Stimulated activated CD4-positive, alpha-beta T cell treated with anti-CD3 and anti-CD28 coated beads, Interleukin-1b, Interleukin-23, amount 100 ng/mL, for 24 hours (primary cell): ENCODE measurements at places on chromosomes 16 and 17.

DNA sequence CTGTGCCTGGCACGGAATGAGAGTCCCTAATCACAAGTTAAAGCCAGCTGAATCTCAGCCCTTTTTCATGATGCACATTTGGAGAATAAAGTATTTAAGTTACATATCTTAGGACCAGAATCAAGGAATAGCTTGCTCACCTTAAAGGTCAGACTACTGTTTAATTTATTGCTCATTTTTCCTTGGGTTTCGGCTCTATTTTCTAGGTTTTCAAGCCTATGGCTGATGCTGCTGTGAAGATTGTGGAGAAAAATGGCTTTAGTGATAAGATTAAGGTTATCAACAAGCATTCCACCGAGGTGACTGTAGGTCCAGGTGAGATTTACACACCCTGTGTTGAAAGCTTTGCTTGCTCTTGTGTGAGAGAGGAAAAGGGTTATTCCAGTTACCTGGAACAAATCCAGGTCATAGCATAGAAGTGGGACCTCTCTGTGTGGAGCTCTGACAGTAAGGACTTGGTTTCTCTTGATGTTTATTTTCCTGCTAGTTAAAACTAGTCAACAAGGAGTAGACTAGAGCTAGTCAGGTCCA lies 18.1 kb downstream of the PRMT7 start:
- DNase-seq = no peak

- DNase-seq = no peak
Measured at GRCh38 chr17:47864791-47865216, 13.8 kb upstream of the SP6 start.

DNA sequence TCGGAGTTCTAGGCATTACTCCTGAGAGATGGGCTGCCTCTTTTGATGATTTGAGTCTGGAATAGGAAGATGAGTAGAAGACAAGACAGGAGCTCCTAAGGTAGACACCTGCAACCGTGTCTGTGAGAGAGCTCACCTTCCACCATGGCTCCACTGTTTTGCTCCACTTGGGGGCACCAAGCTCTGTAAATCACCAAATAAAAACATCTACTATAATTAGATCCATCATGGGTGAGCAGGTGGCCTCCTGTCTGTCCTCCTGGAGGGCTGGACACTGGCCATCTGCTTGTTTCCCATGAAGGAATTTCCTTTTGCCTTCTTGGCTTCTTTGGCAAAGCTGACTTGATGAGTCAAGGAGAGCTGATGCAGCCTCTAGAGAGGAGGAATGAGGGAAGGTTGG lies 179.0 kb downstream of the HAPSTR1 start:
- no peak for DNase-seq

DNA sequence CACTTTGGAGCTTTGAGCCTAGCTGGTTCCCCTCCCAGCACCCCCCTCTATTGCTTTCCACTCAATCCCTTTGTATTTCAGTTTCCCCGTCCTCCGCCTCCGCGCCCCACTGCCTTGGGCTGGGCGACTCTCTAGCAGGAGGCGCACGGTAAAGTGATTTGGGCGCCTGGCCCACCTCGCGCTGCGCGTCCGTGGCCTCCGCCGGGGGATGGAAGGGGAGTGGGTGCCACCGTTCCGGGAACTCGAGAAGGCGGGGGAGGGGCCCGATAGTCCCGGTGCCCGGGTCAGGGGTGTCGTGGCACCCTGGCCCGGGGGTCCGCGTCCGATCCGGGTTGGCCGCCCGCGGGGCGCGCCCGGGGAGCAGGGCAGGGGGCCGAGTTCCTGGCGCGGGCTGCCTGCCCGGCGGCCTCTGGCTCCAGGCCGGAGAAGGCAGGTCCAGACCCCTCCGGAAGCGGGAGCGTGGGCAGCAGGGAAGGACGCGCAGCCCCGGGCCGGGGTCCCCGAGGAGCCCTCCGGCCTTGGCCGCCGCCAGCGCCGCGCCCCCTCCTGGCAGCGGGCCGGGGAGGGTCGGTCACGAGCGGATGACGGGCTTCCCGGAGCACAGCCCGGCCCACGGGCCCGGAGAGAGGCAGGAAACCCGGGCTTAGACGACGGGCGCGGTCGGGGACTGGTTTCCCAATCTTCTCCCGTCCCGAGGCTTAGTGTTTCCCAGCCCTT lies 15.8 kb downstream of the MEOX1 start:
- no peak for DNase-seq

DNA sequence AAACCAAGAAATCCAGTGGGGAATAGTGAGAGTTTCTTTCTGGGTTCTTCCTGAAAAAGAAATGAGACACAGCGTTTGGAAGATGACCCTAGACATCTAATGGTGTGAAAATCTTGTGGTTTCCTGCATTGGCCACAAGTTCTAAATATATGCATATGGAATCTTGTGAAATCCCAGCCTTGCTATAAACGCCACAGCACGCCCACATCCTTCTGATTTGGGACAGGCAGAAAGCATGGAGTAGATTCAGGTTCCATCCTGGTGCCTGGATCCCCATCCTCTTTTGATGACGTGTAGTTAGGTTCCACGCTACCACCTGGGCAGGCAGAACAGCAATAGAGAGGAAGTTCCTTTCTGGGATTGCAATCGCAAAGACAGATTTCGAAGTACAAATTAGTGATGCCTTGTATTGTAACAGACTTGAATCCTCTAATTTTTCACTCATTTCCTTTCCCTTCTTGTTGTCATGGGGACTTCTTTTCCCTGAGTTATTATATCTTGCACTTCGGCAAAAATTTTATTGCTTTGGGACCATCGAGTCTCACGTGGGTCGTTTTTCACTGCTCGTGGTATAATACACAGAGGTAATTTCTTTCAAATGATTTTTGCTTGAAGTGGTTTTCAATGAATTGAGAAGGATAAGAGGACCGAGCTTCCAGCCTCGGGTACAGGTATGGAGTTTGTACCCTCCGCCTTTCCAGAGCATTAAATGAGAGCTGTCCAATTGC lies 37.6 kb downstream of the HS3ST4 start:
- no peak for DNase-seq

- DNase-seq = no peak
Measured at GRCh38 chr16:74026373-74027281, 270.0 kb upstream of the PSMD7 start.

- no peak for DNase-seq
Measured at GRCh38 chr16:86494565-86495356, 15.6 kb upstream of the FOXF1 start.

GRCh38 chr17:75712446-75712845 lies 8.8 kb upstream of the ITGB4 start:
- no peak for DNase-seq

DNA sequence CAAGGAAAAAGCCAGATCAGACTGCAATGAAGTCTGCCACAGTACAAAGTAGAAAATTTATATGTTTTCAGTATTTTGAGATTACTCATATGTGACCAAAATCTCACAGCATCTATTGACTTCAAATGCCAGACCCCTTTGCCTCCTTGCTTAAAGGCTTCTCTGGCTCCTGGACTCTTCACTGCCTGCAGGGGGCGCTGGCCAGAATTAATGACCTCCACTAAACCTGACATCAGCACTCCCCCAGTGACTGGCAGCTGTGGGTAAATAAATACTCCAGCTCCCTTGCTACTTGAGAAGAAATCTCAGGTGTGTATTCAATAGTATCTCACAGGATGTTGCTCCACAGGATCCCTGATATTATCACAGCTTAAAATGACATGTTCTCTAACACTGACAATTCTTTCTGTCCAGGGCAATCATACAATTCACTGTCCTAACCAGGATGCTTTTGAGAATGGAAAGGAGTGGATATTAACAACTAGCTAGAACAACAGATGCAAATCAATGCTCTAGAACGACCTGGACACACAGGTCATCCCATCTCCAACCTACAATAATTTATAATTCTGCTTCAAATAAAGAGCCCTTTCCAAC lies 4.0 kb downstream of the BECN1 start:
- peak; percentile 50 for DNase-seq

DNA sequence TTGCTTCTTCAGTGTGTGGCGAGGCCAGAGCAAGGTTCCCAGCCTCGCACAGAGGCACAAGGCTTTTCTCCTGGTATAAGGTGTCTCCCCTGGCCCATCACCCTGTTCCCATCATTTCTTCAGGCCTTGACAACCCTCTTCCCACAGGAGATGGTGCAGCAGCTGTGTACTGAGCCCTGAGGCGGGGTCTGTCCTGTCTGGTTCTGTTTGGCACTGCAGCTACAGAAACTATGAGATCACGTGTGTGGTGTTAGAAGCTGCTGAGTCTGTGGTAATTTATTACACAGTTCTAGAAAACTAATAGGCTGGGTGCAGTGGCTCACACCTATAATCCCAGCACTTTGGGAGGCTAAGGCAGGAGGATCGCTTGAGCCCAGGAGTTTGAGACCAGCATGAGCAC lies 7.2 kb downstream of the PLA2G15 start:
- DNase-seq = no peak

DNA sequence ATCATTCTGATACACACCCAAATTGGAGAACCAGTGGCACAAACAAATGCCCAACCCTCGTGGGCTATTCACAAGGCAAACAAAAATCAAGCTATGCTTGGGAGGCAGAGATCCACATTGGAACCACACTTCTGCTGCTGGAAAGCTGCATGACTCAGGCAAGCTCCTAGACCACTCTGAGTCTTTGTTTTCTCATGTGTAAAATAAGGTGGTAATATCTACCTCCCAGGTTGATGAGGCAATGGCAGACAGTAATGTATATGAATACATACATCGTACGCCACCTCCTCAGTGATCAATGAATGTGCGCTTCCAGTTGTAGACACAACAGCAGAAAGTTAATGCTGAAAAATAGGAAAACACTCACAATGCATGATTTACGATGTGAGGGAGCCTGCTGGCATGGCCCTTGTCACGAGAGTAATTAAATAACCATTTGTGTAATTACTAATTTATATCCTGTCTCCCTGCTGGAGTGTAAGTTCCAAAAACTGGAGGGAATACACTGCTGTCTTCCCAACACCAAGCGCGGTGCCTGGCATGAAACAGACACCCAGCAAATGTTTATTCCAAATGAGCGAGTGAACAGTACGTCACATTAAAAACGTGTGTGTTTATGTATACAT lies 69.9 kb upstream of the HSBP1 start:
- no peak for DNase-seq

GRCh38 chr17:73343168-73343634 lies 31.4 kb upstream of the CDC42EP4 start:
- no peak for DNase-seq

DNA sequence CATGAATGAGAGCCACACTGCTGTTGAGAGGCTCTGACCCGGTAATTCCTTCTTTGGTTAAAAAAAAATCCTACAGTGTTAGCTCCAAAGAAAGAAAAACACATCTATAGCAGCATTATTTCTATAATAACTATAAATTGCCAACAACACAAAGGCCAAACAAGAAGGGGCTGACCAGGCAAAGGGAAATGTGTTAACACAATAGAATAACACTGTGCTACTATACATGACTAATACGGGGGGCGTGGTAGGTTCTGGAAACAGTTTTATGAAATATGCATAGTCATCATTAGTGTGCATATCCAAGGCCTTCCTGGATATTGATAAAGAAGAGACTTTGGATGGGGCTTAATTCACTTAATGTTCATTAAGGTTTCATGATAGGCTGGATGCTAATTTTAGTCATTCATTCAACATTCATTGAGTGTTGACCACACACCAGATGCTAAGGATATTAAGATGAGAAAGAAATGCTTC lies 50.0 kb upstream of the CCL1 start:
- no peak for DNase-seq

- DNase-seq = no peak
Measured at GRCh38 chr17:82338858-82339633, 5.5 kb upstream of the SECTM1 start.

DNA sequence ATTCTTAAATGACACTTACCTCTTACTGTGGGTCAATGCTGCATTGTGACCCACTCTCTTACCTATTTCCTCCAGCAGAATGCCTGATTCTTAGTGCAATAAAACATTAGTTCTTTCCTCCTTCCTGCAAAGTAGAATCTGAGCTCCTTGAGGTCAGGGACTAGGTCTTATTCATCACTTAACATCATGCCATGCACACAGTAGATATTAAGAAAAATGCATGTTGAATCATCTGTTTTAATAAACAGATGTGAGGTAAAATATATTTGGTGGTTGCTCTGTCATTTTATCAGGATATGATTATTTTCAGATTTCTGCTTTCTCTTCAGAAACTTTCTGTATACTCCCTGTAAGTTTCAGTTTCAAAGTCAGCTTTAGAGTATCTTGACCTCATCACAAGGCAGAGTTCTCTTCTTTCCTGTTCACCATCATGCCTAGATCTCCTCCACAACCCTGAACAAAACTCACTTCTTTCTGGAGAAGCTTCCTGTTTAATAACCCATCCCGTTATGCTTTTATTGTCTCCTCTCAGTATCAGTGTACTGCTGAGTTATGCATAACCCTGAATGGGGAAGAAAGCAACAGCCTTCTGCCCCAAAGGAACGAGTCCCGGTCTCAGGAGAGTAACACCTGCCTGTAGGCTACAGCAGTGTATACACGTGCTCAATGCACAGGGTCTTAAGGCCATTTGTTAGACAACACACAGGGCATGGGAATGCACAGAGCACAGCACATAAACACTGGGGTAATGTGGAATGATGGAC lies 30.3 kb upstream of the SUPT4H1 start:
- no peak for DNase-seq

- no peak for DNase-seq
Measured at GRCh38 chr17:22694362-22695227, 1002.3 kb downstream of the KCNJ18 start.

DNA sequence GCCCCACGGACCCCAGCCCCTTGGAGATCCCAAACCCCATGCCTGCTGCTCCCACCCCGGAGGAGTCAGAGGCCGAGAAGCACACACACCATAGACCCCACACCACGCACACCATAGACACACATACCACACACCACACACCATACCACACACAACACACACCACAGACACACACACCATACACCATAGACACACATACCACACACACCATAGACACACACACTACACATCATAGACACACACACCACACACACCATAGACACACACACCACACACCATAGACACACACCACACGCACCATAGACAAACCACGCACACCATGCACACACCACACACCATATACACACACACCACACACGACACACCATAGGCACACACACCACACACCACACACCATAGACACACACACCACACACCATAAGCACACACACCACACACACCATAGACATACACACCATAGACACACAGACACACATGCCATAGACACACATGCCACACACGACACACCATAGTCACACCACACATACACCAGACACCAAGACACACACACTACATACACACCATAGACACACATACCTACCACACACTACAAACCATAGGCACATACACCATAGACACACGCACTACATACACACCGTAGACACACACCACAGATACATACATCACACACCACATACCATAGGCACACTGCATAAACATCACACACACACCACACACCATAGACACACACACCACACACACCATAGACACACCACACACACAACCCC lies 11.3 kb downstream of the TBC1D16 start:
- no peak for DNase-seq
